Epithelial cell of proximal tubule (primary cell): ENCODE measurements at places on chromosomes 6 and 20.
A peak's percentile ranks its signal among the peaks of the same experiment; 100 is the strongest.

DNA sequence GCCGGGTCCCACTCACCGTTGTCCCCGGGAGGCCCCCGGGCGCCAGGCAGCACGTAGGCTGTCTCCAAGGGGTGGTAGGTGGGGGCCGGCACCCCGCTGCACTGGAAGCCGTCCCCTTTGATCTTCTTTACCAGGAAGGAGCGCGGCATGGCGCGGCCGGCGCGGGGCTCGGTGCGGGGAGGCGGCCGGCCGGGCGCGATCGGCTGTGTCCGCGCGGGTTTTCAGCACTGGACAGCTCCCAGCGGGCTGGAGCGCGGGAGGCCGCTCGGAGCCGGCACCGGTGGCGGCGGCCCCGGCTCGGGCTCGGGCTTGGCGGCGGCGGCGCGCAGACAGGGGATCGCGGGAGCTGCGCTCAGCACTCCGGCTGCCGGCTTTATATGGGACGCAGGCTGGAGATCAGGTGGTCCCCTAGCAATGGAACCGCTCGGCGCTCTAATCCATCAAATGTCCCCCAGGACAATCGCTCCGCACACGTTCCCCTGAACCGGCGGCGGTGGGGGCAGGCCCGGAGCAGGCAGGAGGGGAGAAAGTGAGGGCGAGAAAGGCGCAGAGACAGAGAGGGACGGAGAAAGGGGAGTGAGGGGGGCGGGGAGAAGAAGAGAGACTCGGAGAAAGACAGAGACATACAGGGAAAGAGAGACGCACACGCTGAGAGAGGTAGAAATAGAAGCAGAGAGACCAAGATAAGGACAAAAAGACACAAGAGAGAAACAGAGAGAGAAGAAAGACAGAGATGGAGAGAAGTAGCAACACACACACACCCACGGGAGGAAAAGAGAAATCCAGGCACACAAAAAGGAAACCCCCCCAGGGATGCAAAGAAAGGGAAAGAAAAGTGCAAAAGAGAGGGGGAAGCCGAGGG lies at the start of gene SCRT2:
SCRT2 (minus strand) TSS at position 350 of the 862 bp plus-strand sequence; CDS start at position 149, 201 bp downstream.
- DNase-seq, result no peak

GRCh38 chr6:149320796-149321195 lies 3.3 kb downstream of the TAB2 start:
- no peak for DNase-seq

- DNase-seq, result no peak
Measured at GRCh38 chr20:46056970-46057855, 28.2 kb downstream of the SLC12A5 start.

GRCh38 chr6:121597654-121598053 lies 162.2 kb downstream of the GJA1 start:
- DNase-seq, result no peak

DNA sequence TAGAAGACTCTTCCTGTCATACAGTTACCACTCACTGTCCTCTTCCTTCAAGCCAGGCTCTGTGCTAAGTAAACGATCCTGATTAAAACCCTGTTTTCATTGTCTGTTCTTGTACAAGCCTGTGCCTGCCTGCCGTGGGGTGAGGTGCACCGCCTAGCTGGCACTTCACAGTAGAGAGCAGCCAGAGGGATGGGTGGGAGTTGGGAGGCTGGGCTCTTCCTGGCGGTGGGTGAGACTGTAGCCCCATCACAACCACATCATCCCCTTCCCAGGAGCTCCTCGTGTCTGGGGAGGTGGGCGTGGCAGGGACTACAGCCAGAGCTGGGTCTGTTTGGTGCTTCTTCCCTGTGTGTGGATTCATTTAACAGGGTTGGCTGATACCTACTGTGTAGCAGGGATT lies 382.0 kb downstream of the TAF4 start:
- DNase-seq, result no peak

DNA sequence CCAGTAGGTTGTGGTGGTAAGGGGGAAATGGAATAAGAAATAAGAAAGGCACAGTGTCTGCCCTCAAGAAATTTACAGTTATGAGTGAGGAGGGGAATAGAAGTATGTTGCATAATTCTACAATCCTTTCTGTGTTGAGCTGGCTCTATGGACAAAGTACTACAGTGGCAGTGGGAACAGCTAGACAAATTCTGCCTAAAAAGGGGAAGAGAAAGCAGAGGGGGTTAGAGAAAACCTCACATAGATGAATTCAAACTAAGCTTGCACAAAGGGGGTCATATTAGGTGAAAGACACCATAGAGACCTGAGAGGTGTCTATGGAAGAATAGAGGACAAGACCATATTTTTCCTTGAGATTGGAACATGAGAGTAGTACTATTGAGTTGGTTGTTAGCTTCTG lies 146.9 kb upstream of the VGLL2 start:
- DNase-seq, result no peak

DNA sequence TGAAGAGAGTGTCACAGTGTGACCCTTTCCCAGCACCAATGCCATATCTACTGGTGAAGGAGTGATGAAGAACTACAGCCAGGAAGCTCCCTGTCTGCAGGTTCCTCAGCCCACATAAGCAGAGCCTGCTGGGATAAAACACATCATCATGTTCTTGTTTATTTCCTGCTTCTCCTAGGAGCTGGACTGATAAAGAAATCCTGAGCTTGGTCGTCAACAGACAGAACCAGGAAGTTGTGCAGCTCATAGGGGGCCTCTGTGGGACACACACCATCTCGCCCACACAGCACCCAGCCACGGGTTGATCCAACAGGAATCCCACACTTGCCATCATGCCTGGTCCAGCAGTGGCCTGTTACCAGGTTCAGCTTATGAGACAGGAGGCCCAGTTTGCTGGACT lies 2.8 kb upstream of the CSTL1 start:
- DNase-seq, result no peak

GRCh38 chr6:64330694-64331307 lies 695.2 kb downstream of the PHF3 start:
- peak; percentile 3 for DNase-seq
